ENCODE measurements at places on chromosomes 4 and X. TPM values are rescaled to one million over a fixed set of nuclear protein-coding genes. Genes with fewer than 3 reads are reported as not detected.

Gene FAM53A
- 0.51 TPM for total RNA-seq

Gene SMR3B
- total RNA-seq = not detected

Gene NLGN4X
- 0.79 TPM for total RNA-seq

Gene GABRA4
- not detected for total RNA-seq

Gene FMR1NB
- not detected for total RNA-seq

- no peak for DNase-seq
Observed at GRCh38 chr4:162059656-162060055, 104.1 kb downstream of the FSTL5 start.

Gene ATOH1
- total RNA-seq = not detected

- DNase-seq = no peak
Observed at GRCh38 chrX:31872007-31872406, 800.2 kb upstream of the FTHL17 start.

DNA sequence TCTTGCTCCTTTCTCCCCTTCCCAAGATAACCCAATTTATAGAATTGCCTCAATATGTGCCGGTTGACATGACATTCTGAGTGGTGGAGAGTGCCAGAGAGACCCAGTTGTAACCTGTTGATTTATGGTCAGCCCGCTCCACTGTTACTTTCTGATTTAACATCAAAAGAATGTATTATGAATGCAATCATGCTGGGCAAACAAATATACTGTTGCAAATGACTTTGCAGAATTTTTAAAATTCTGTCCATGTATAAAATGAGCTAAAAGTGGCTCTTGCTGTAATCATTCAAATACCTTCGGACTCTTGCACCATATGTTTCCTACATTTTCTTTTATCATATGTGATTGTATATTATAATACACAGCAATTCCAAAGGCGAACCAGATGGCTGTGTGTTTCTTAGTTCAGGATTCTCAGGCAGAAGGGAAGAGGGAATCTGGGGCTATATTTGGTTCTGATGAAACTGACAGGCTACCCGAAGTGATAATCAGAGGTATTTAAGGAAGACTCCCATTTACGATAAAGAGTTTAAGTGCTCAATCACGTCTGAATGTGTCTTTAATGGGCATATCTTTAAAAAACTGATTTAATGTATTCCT lies 131.7 kb downstream of the CLCN4 start:
- no peak for DNase-seq

DNA sequence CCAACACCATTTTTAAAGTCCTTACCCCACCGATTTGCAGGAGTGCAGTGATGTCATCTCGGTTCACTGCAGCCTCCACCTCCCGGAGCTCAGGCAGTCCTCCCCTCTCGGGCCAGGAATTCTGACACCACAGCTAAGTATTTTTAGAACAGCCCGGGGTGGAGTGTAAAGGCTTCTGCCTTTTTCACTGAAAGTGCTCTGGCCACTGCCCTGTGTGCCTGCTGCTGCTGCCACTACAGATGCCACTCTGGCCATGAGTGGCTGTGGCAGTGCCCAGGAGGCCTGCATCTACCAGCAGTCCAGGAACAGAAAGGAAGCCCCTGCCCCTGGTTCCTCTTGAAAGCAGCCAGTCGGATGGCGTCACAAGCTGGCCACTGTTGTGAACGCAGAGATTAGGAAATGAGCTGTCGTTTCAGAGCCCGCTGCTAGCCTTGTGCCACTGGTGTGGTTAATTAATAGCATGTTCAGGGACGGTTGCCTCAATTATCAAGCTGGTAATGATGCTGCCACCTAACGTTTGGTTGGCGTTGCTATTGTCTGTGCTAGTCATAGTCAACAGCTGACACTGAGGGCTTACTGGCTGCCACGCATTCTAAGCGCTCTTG lies 23.6 kb upstream of the TBC1D14 start:
- DNase-seq = no peak

- DNase-seq = peak; percentile 90
Observed at GRCh38 chrX:11759461-11760311, 1.6 kb downstream of the MSL3 start.

DNA sequence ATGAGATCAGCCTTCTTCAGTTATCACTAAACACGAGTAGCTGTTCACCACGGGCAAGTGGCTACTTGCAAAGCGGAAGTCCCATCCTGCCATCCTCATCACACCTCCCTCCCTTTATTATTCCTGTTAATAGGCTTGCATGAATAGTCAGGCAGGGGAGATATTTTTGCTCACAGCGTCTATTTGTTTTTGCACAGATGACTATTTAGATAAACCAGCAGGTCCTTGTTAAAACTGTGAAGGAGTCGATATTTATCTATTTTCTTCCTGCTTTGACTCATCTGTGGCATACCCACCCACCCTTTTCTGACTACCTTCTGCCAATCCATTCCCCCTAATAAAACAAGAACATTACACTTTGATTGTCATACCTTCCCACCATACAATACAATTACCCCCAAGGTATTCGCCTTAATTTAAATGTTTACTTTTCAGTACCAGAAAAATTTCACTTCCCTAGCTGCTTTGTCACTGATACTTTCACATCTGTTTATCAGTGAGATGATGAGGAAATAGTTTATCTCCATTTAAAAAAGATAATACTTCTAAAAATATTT lies 96.6 kb upstream of the BANK1 start:
- DNase-seq = peak; percentile 57

Gene HELQ
- 25.9 TPM for total RNA-seq

Gene DOCK11
- total RNA-seq = 18.0 TPM

- no peak for DNase-seq
Observed at GRCh38 chrX:136733613-136734012, 47.1 kb downstream of the ARHGEF6 start.

GRCh38 chr4:88280228-88280795 lies 4.0 kb downstream of the PPM1K start:
- DNase-seq = no peak

Gene LETM1
- 54.4 TPM for total RNA-seq

- DNase-seq = no peak
Observed at GRCh38 chr4:182807767-182808548, 109.2 kb downstream of the DCTD start.

- no peak for DNase-seq
Observed at GRCh38 chr4:26647523-26648224, 63.8 kb downstream of the TBC1D19 start.

Gene AKAP4
- not detected for total RNA-seq

DNA sequence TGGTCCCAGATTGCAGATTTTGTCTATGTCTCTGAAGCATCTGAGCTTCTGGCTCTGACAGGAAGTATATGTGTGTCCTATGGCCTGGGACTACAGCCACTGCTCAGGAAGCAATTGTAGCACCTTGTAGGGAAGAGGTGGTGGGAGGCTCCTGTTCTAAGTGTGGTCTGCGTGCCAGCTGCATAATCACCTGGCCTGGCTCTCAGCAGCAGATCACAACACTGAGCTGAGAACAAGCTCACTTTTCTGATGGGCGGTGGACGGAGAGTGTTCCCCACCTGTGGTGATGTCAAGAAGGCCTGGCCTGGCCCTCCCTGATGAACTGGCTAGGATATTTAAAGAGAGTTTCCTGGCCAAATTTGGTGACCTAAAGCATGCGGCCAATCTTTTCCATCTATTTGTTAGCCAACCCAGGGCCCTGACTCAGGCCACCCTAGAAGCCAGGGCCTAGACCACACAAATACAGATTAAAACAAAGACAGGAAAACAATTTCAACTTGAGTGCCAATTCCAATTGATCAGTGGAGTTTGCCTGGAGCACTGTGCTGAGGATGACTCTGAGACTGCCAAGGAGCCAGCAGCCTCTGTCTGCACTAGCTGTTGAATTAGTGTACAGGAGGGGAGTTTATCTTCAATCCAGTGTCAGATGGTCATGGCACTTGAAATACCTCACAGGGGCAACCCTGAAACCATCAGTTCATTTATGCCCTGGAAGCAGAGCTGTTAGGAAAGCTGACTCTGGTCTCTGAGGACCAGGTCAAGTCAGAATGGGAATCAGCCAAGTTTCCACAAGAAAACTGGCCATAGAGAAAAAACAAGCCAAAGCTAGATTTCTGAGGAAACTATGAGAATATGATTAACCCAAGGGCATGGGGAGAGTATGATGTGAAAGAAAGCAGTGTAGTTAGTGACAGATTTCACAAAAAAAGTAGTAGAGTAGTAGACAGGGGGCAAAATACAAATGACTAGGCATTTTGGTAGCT lies 47.4 kb downstream of the PRDM5 start:
- no peak for DNase-seq

Gene FAM184B
- total RNA-seq = 0.02 TPM

- no peak for DNase-seq
Observed at GRCh38 chr4:99025506-99025905, 30.0 kb downstream of the METAP1 start.

GRCh38 chr4:86970447-86971354 lies 35.9 kb downstream of the AFF1 start:
- peak; percentile 26 for DNase-seq

- DNase-seq = no peak
Observed at GRCh38 chr4:6557856-6558255, 17.1 kb upstream of the MAN2B2 start.

DNA sequence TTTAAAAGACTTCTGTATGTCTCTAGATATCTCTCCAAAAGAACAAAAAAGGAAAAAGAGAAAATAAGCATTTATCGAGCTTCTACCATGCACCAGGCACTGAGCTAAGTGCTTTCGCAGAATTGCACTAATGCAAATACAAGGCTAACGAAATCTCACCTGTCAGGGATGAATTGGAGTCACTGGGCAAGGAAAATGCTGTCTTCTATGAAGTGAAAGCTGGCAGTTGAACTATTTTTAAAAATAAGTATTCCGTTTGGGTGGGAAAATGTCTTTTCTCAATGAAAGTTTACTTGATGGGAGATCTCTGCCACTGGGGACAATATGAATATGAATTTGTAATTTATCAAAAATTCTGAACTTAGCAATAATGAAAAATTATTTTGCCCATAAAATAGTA lies 47.6 kb downstream of the COL25A1 start:
- no peak for DNase-seq

Gene FAM149A
- total RNA-seq = 0.13 TPM

Gene GLRA3
- total RNA-seq = not detected

Gene XK
- not detected for total RNA-seq

Gene CT83
- total RNA-seq = not detected

DNA sequence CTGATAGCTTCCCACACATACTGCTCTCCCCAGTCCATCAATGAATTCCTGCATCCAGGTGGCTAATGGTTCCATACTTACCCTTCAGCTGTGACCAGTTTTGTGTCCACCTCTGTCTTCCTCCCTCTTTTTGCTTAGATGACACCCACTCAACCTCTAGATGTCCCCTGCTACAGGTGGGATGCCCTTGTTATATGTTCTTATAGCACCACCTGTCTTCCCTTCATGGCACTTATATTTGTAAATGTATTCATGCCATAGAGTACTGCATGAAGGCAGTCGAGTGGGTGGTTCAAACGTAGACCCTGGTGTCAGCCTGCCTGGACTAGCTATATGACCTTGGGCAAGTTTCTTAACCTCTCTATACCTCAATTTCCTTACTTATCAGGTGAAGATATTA lies 6.5 kb upstream of the USP46 start:
- DNase-seq = peak; percentile 29

Gene CT45A1
- total RNA-seq = not detected

Gene AGTR2
- 10.5 TPM for total RNA-seq

GRCh38 chr4:146534178-146534577 lies 12.4 kb upstream of the SLC10A7 start:
- no peak for DNase-seq

DNA sequence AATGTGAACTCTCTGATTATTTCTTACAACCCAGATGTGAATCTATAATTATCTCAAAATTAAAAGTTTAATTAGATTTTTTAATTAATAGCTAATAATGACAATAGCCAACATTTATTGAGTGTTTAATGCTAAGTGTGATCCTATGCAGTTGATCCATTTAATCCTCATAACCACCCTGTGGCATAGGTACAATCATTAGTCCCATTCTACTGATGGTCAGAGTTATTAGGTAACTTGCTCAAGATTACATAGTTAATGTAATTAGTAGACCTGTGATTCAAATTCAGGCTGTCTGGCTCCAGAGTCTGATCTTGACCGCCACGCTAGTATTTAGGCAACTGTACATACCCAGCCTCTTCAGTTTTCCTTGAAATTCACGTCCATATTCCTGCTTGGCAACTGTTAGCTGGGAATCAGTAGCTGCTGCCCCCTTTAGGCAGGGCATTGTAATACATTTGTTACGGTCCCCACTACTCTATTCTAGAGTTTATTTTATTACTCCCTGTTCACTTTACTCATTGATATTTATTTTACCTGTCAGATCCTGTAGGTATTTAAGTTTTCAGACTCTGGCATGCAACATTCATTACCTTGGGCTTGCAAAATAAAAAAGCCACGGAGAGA lies 20.6 kb upstream of the TEC start:
- peak; percentile 18 for DNase-seq

Gene EIF1AX
- total RNA-seq = 207 TPM

DNA sequence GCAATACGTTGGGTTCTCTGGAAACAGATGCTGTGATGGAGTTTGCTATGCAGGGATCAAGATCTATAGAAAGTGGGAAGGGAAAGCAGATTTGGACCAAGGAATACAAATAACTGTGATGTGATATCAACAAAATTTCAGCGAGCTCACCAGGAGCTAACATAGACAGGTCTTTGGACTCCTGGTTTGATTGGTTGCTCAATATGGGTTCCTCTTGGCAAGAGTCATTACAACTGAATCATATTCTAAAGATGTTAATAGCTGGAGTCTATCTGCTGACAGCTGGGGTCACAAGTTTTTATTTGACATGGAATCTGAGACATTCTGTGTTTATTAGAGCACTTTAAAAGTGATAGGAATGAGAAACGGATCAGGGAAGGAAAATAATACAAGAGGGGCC lies 637.6 kb upstream of the GNPDA2 start:
- DNase-seq = no peak

DNA sequence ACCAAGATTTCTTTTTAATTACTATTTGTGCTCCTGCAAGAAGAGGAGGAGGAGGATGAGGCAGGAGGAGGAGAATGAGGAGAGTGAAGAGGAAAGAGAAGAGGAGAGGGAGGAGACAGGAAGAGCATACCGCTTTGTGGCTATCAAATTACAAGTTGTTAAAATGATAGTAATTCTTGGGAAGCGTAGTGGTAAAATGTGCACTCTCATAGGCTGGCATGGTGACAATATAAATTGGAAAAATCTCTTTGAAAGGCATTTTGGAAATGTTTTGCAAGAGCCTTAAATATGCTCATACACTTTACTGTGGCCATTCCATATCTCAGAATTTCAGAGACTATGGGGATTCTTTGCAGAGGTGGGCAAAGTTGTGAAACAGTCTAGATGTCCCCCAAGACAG lies 53.2 kb downstream of the MXRA5 start:
- DNase-seq = no peak

DNA sequence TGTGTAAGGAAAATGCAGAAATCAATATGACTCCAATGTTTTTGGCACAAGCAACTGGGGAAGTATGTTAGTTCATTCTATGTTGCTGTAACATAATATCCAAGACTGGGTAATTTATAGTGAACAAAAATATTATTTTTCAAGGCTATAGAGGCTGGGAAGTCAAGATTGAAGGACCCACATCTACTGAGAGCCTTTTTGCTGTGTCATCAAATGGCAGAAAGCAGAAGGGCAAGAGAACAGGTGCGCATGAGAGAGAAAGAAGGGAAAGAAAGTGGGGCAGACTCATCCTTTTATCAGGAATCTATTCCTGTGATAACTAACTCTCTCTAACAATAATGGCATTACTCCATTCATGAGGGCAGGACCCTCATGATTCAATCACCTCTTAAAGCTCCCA lies 237.2 kb downstream of the FAT4 start:
- DNase-seq = no peak

- DNase-seq = no peak
Observed at GRCh38 chr4:43243433-43244116, 351.1 kb downstream of the GRXCR1 start.

- DNase-seq = peak; percentile 1
Observed at GRCh38 chrX:55839485-55839884, 121.9 kb downstream of the RRAGB start.

Gene CXorf49
- not detected for total RNA-seq

Measured in SJCRH30 (cell line).